ENCODE measurements at places on chromosomes 13 and 19. TPM values are rescaled to one million over a fixed set of nuclear protein-coding genes. Genes with fewer than 3 reads are reported as not detected.

GRCh38 chr19:1871630-1872029 lies 8.3 kb upstream of the KLF16 start:
- no peak for DNase-seq

- DNase-seq, result no peak
Observed at GRCh38 chr13:76882431-76882830, 3.8 kb downstream of the KCTD12 start.

Gene ZNF579
- total RNA-seq, result 12.4 TPM

Gene OLFM4
- total RNA-seq, result not detected

Gene TMC4
- total RNA-seq, result 3.8 TPM
